ENCODE measurements at places on chromosomes 16 and 17. TPM values are rescaled to one million over a fixed set of nuclear protein-coding genes. Genes with fewer than 3 reads are reported as not detected.

Gene PRSS21
- 0.59 TPM for total RNA-seq

Gene NAA60
- total RNA-seq, result 10.4 TPM

Gene DRC7
- 0.37 TPM for total RNA-seq

Gene TBC1D3E
- not detected for total RNA-seq

Gene TRPV3
- total RNA-seq, result 1.1 TPM

Gene LRRC37A
- total RNA-seq, result 4.5 TPM

Gene KRT40
- not detected for total RNA-seq

Gene SMPD3
- total RNA-seq, result not detected

Gene KCNG4
- total RNA-seq, result not detected

Gene TTYH2
- total RNA-seq, result 6.5 TPM

Gene OR1A1
- total RNA-seq, result not detected

Gene PRSS53
- 3.3 TPM for total RNA-seq

Gene ITGAX
- 1.8 TPM for total RNA-seq

Gene SLC5A2
- total RNA-seq, result not detected

Gene ZFP3
- total RNA-seq, result 2.0 TPM

Gene ABI3
- under 0.01 TPM for total RNA-seq

Gene GAST
- total RNA-seq, result not detected

Gene RPA1
- total RNA-seq, result 19.0 TPM

Gene KRTAP16-1
- total RNA-seq, result not detected

Gene OR1F1
- not detected for total RNA-seq

Gene SLFN12
- total RNA-seq, result 14.7 TPM

Gene CACNA1G
- 0.39 TPM for total RNA-seq

Gene TNS4
- total RNA-seq, result not detected

Gene KRT15
- not detected for total RNA-seq

Gene CFAP97D1
- under 0.01 TPM for total RNA-seq

Gene SLC16A13
- total RNA-seq, result 0.39 TPM

Gene LLGL1
- 43.4 TPM for total RNA-seq

Gene RBFOX1
- not detected for total RNA-seq

Gene CDK10
- 33.8 TPM for total RNA-seq

Gene KRTAP9-8
- not detected for total RNA-seq

Gene SPAG7
- 37.5 TPM for total RNA-seq

Gene DOC2A
- 0.20 TPM for total RNA-seq

Gene KRT14
- 0.59 TPM for total RNA-seq

Gene KIF2B
- not detected for total RNA-seq

Gene USP10
- total RNA-seq, result 45.2 TPM

Gene PIPOX
- total RNA-seq, result 1.5 TPM

Gene MT3
- not detected for total RNA-seq

All from subcutaneous preadipocyte (primary cell).